ENCODE measurements at places on chromosomes 3 and 15.

- no peak for DNase-seq
Observed at GRCh38 chr3:8540456-8540855, 38.8 kb downstream of the LMCD1 start.

GRCh38 chr3:191290311-191291025, 38.7 kb upstream of the CCDC50 start:
- DNase-seq = no peak

GRCh38 chr15:92121047-92121446, 267.5 kb downstream of the SLCO3A1 start:
- DNase-seq = no peak

GRCh38 chr15:43118286-43118685, 12.4 kb upstream of the UBR1 start:
- no peak for DNase-seq

- no peak for DNase-seq
Observed at GRCh38 chr3:127750226-127751031, 71.9 kb downstream of the MGLL start.

GRCh38 chr3:18766974-18767373, 341.8 kb upstream of the SATB1 start:
- DNase-seq = no peak

Data from stimulated activated CD4-positive, alpha-beta T cell treated with anti-CD3 and anti-CD28 coated beads, Interleukin-1b, Interleukin-23, amount 100 ng/mL, for 1 hour (primary cell).